ENCODE measurements at places on chromosomes 3 and 15.

DNA sequence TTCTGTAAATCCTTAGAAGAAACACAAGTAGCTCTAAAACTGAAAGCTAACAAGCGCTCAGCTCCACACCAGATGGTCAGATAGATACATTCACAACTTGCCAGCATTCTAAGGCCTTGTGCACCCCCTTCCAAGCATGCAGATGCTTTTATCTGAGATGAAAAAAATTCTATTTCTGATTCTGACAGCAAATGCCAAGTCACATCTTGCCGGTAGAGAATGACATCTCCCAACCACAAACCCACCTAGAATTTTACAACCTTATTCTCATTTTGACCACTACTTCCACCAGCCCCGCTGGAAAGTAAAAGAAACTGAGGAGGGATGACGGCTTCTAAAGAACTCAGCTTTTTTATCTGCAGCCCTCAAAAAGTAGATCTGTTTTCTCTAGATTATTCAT is 57.7 kb downstream of the SUMF1 start:
- DNase-seq = no peak

DNA sequence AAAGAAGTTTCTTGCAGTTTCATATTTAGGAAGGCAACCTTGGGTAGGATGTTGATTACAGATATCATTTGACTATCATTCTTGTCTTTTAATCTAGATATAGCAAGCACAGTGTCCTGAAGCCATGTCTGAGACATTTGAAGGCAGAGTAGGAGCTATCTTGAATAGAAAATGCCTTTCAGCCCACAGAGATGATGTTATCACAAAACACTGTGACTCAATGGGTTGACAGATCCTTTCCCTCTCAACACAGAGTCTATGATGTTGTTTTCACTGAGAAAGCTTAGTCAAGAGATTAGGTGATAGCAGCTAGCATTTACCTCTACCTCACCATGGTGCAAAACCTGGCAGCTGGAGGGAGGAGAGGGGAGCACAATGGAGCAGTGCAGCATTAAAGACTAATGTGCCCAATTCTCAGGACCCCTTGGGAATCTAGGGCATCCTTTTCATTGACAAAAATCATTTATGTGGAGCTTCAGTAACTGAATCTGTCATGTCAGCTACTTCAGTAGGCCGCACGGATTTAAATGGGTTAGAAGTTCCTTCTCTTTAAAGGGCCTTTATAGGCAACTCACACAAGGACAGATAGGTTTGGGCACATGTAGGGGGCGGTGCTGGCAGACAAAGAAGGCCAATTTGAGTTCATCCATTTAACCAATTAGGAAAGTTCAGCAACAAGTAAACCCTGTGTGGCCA is 121.8 kb downstream of the AGBL1 start:
- no peak for DNase-seq

DNA sequence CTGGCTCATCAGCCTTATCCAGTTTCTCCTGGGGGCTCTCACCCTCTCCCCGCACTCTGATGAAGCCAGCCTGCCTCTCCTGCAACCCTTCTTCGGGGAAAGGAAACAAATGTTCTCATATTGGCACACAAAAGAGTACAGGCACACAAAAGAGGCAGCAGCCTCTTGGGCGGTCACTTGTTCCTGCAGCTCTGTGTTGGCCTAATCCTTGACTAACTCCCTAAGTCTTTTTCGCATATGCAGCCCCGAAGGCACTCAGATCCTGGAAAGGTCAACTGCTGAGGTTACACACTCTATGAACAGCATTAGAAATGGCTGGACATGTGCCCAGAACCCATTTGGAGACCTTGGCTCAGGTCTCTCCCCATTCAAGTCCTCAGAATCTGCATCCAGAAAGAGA is 7.4 kb upstream of the CAMP start:
- no peak for DNase-seq

DNA sequence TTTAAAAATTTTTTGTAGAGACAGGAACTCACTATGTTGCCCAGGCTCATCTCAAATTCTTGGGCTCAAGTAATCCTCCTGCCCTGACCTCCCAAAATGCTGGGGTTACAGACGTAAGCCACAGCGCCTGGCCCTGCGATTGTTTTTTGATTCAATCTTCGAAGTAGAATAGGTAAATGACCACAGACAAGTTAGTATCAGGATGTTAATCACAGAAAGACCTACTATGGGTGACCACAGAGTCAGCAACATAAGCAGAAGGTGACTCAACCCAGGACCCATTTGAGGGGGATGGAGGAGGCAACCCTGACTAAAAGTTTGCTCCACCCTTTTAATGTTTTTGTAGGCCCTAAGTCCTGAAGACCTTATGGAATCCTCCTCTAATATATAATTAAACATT is 10.0 kb upstream of the USP3 start:
- DNase-seq = no peak

DNA sequence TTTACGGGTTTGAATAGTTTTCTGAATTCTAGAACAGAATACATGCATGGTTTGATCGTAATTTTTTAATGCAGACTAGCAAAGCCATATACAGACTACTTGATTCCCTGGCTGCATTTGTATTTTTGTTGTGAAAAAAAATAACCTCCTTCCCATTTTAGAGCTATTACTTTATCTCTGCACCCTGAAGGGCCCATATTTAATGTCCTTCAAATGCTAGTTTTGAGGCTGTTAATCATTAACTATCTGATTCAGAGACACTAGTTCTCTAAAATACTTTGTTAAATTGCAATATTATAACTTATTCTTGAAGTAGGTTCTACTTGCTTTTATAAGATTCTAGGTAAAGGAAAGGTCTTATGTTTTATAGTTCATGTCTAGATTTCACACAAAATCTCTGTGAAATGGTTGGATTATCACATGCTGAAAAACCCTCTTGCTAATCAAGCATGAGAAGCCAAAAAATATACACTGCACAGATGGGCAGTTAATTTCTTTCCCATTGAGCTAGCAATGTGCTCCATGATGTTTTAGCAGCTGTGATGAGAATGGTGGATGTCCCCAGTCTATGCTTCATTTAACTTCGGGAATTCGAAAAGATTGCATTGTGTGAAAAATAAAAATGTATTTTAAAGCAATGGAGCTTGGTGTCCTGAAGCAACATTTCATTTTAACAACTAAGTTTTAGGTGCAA is 634.0 kb upstream of the BCHE start:
- DNase-seq = no peak

DNA sequence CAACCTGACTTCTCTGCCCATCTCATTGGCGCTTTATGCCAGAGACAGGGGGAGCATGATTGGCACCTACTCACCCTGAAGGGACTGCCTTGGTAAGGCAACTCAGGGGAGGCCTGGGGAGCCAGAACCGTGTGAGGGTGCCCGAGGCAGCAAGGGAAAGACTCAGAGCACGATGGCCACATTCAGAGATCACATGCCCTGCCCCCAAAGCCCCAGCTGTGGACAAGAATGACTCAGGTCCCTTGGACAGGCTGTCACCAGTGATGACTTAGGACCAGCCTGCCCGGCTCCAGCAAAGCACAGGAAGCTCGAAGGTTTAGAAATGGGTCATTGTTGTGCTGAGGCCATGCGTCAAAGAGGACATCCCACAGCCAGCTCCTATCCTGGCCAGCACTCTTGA is 49.1 kb upstream of the LIMD1 start:
- no peak for DNase-seq

- no peak for DNase-seq
Measured at GRCh38 chr3:74075241-74075640, 450.5 kb upstream of the PDZRN3 start.

GRCh38 chr15:33226559-33227181 is 32.2 kb upstream of the FMN1 start:
- no peak for DNase-seq

- peak; percentile 26 for DNase-seq
Measured at GRCh38 chr3:132029182-132029902, 5.5 kb downstream of the CPNE4 start.

GRCh38 chr15:33005582-33005981 is 188.9 kb downstream of the FMN1 start:
- DNase-seq = no peak

DNA sequence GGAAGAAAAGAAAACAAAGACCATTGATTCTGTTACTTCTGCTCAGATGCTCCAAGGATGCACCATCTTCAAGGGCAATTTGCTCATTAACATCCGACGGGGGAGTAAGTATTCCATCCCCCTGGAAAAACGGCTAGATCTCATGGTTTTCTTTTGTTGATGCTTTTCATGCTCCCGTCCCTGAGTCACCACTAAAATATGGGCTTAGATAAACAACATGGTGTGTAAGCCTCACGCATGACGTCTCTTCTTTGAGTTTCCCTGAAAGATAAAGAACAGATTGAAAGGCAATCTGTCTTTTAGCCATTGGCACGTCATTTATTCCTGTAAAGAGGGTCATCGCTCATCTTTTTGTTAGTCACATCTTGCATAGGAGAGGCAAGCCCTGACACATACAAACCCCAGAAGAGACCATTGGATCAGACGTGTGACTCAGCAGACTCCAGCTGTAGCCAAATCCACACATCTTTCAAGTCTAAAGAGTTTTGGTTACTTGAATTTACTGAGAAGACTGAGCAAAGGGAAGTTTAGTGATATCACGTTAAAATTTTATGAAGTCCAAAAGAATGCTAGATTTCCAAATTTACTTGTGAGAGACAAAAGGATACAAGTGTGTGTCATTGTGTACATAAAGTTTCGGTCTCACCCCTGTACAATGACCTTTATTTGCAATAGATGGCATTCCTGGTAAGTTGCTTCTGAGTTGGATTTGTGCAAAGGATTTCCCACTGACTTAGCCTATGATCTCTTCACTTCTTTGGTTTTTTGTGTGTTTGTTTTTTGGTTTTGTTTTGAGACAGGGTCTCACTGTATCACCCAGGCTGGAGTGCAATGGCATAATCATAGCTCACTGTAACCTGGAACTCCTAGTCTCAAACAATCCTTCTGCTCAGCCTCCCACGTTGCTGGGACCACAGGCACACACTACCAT is 110.5 kb downstream of the PGPEP1L start:
- no peak for DNase-seq

GRCh38 chr3:64685800-64686445 is 1.9 kb downstream of the ADAMTS9 start:
- DNase-seq = no peak

DNA sequence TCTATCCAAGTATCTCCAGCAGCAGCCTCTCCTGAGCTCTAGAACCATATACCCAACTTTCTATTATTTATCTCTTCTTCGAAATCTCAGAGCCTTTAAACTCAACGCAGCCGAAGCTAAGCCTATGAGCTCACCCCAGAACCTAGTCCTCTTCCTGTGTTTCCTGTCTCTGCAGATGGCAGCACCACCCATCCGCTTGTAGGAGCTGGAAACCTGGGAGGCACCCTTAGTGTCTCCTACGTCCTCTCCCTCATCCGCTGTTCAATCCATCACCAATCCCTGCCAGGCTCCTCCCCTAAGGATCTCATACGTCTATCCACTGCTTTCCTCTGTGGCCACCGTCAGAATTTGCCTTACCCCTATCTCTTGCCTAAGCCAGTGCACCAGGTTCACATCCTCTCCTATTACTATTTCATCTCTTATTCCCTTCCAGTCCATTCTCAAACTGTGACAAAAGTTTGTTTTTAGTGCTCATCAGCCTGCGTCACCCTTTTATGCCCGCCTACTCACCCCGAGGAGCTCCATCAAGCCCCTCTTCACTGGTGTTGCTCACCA is 9.6 kb downstream of the VGLL4 start:
- no peak for DNase-seq

Measured in effector CD4-positive, alpha-beta T cell (primary cell).